ENCODE measurements at places on chromosomes 1 and 21. TPM values are rescaled to one million over a fixed set of nuclear protein-coding genes. Genes with fewer than 3 reads are reported as not detected.

- no peak for DNase-seq
These were observed 2.0 kb downstream of the LORICRIN start for GRCh38 chr1:153261281-153262069.

GRCh38 chr1:100328133-100328532 is 24.2 kb upstream of the CDC14A start:
- no peak for DNase-seq

GRCh38 chr21:16211339-16212303 is 481.8 kb downstream of the USP25 start:
- no peak for DNase-seq

NBPF6 gene
- total RNA-seq: not detected

GRCh38 chr1:164801246-164801731 is 242.3 kb downstream of the PBX1 start:
- no peak for DNase-seq

VWA5B1 gene
- total RNA-seq: not detected

GRCh38 chr1:160083968-160084770 is 2.8 kb downstream of the KCNJ9 start:
- DNase-seq: no peak

- DNase-seq: no peak
These were observed 199.0 kb downstream of the OLFM3 start for GRCh38 chr1:101797722-101798121.

DNA sequence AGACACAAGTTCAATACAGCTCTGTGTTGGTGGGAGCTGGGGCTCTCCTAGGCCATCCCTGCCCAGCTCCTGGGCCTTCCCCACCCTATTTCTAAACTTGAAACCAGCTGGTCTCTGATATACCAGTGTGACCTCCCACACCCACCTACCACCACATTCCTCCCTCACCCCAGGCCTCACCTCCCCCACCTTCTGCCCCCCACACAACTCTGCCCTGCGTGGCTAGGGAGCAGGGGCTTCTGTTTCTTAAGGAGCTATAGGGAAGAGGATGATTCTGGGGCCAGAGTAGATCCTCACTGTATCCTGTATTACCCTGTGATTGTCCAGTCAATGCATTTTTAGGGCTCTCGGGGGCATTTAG is 16.5 kb downstream of the NES start:
- DNase-seq: no peak

DNA sequence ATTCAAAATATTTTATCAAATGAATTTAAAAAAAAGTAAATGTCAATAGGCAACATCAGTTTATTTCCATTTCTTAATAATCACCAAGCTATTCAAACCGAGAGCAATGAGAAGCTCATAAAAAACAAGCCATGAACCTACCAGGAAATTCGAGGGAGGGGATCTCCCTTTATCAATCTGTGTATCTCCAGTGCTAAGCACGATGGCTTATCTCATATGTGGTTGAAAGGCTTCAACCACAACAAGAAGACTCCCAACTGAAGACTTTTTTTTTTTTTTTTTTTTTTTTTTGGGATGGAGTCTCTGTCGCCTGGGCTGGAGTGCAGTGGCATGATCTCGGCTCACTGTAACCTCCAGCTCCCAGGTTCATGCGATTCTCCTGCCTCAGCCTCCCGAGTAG is 833.3 kb downstream of the USP25 start:
- no peak for DNase-seq

GRCh38 chr1:89041119-89041641 is 18.5 kb upstream of the GBP3 start:
- DNase-seq: no peak

DNA sequence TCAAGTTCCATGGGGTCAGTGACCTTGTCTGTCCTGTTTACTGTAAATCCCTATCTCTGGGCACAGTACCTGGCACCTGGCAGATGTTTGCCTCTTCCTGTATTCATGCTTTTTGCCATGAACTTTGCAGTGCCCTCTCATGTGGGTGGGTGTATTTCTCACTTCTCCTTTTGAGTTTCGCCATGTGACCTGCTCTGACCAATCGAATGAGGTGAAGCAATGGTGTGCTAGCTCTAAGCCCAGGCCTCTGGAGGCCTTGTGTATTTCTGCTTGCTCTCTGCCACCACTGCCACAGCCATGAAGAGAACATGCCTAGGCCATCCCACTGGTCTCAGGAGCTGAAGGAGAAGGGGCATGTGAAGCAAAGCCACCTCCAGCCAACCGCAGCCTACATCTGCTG is 185.5 kb upstream of the ZC3H12A start:
- no peak for DNase-seq

- DNase-seq: no peak
These were observed 8.8 kb upstream of the RNF223 start for GRCh38 chr1:1082776-1083415.

BRINP2 gene
- not detected for total RNA-seq

- DNase-seq: no peak
These were observed 36.3 kb downstream of the MSTO1 start for GRCh38 chr1:155646307-155646706.

DNA sequence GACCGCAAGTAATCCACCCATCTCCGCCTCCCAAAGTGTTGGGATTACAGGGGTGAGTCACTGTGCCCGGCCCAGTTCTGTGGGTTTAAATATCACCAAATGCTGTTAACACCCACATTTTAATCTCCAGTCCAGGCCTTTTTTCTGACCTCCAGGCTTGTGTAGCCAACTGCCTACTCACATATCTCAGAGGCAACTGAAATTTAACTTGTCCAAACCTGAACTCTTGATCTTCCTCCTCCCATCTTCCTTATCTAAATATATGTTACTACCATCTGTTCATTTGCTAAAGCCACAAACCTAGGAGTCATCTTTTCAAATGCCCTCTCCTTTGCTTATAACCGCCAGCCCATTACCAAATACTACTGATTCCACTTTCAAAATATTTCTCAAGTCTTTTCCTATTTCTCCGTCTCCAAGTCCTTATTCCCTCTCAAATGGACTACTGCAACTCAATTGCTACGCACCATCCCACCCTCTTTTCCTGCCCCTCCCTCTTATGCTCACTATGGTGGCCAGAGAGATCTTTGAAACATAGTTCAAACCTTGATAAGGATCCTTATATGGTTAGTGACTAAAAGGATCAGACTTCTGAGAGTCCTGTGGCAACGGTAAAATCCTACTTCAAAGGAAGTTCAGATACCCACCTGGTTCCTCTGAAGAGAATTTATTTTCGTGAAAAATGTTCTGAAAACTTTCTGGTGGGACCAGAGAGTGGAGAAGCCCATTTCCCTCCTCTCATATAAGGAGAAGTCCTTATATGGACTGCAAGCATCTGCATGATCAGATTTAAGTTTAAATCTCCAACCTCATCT is 78.5 kb upstream of the CDC42BPA start:
- DNase-seq: no peak
